Right lobe of liver (tissue), 6 donors: ENCODE measurements at places on chromosomes 12 and 14. TPM values are rescaled to one million over a fixed set of nuclear protein-coding genes. Genes with fewer than 3 reads are reported as not detected.

E2F7 gene
- total RNA-seq, result not detected

IL22 gene
- not detected for total RNA-seq

DERA gene
- total RNA-seq, result 55.6 TPM

PLEK2 gene
- total RNA-seq, result 11.4 TPM

EIF2S3B gene
- not detected for total RNA-seq

DNA sequence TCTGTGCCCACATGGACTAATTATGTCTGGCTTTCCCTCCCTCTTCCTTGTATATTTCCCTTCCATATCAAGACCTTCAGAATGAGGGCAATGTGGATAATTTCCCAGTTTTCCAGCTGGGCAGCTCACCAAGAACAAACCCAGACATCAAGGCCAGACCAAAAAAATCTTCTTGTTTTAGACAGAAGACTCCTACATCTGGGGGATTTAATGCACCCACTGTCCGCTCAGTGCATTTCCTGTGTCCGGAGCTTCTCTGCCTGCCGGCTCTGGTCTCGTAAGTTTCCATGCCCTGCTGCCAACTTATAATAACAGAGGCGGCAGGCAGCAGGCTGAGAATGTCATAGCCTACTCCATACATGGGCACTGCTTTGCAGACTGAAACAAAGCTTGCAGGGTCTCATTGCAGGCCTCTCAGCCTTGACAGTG lies 207.2 kb upstream of the BCL2L14 start:
- H3K27me3 ChIP-seq, result no peaks in the 10 kb centered on the region
- peak overlapping the region; percentile 16 for H3K27ac ChIP-seq
- H3K36me3 ChIP-seq, result no peaks in the 10 kb centered on the region
- no peak for DNase-seq
- H3K4me3 ChIP-seq, result no peak overlapping the region

DNA sequence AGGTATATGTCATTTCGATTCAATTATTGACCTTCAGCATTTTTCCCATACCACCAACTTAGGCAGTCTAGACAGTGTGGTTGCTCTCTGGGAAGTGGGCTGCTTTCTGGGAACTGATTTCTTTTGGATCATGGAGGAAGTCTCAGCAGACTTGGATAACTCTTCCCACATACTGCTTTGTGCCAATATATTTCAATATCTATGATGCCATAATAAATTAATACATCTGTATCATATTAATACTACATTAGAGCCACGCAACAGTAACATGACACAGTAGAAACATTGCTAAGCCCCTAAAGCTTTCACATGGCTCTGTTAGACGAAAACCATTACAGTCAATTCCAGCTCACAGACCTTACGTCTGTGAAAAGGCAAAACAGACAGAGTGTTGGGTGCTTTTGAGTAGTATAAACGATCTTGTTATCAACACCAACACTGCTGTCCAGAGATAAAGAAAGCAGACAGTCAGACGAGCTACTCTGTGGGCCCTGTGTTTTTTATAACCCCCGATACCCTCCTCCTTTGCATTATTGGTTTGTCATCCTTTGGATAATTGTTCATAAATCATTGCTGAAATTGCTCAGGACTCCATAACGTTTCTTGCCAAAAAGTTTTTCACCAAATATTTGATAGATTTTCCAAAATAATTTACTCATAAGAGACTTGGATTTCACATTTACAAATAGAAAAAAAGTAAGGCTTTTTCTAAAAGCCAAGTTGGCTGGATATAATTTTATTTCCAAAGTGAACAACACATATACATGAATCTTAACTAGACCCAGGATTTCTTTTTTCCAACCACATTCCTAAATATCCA lies 439.7 kb downstream of the ADAMTS20 start:
- DNase-seq, result no peak
- no peaks in the 10 kb centered on the region for H3K27me3 ChIP-seq
- H3K27ac ChIP-seq, result no peak overlapping the region
- H3K4me3 ChIP-seq, result no peak overlapping the region
- no peaks in the 10 kb centered on the region for H3K4me1 ChIP-seq

DNA sequence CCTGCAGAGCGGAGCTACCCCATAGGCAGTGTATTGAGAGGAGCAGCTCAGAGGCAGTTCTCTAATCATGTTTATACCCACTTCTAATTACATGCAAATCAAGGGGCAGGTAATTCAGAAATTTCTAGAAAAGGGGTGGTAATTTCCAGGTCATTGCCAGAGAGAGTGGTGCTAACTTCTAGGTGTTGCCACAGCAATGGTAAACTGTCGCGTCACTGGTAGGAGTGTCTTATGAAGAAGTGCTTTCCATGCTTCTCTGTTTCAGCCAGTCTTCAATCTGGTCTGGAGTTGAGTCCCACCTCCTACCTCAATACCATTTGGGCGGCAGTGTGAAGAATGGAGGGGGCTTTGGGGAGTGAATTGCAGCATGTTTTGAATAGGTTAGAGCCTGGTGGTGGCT lies 8.5 kb upstream of the AMN1 start:
- no peak for DNase-seq
- no peaks in the 10 kb centered on the region for H3K36me3 ChIP-seq
- no peaks in the 10 kb centered on the region for H3K4me1 ChIP-seq
- no peaks in the 10 kb centered on the region for H3K27me3 ChIP-seq
- H3K27ac ChIP-seq, result no peak overlapping the region

GRCh38 chr12:104063712-104064030 lies 660 bp upstream of the HCFC2 start:
- no peaks in the 10 kb centered on the region for H3K36me3 ChIP-seq
- H3K4me3 ChIP-seq, result peak overlapping the region; percentile 84
- no peak for DNase-seq
